ENCODE measurements at places on chromosomes 6 and 20. TPM values are rescaled to one million over a fixed set of nuclear protein-coding genes. Genes with fewer than 3 reads are reported as not detected.

SIRPB1 gene
- total RNA-seq = 8.5 TPM

BTBD3 gene
- total RNA-seq = 12.3 TPM

FOXQ1 gene
- 5.1 TPM for total RNA-seq

SYNDIG1 gene
- 1.8 TPM for total RNA-seq

NHSL1 gene
- total RNA-seq = 13.3 TPM

GPR6 gene
- not detected for total RNA-seq

DNA sequence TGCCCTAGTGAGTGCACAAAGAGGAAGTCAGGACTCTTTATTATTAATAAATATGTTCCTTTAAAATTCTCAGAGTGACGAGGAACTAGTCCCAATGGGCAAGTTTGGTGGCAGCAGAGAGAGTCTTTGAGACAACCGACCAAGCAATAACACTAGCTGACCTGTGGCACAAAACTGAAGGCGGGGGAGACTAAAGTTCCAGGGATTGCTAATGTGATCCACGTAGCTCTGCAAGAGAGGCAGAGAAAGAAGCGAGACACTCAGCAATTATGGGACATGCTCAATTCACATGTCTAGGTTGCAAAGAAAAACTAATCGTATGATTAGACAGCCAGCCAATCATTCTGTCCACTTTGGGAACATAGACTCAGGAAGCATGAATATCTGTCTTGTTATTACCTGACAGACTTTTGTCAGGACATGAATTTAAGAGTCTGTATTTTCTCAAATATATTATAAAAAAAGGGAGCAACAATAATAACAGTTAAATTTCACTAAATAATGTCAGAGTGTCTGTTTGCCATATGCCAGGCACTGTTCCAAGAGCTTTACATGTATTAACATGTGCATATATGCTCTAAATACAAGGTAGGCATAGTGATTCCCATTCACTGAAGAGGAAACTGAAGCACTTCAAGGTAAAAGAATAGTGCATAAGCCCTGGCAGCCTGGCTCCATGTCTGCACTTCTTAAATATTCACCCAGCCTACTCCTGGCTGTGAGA is 81.0 kb downstream of the COL9A1 start:
- no peaks in the 10 kb centered on the region for H3K36me3 ChIP-seq
- H3K4me1 ChIP-seq = no peaks in the 10 kb centered on the region
- H3K27ac ChIP-seq = no peak overlapping the region

- no peak overlapping the region for H3K4me3 ChIP-seq
- H3K27ac ChIP-seq = no peak overlapping the region
- no peaks in the 10 kb centered on the region for H3K27me3 ChIP-seq
- no peaks in the 10 kb centered on the region for H3K36me3 ChIP-seq
- H3K4me1 ChIP-seq = no peaks in the 10 kb centered on the region
- no peak for DNase-seq
Observed at GRCh38 chr20:46757754-46758678, 48.6 kb downstream of the SLC2A10 start.

- no peaks in the 10 kb centered on the region for H3K27me3 ChIP-seq
- H3K4me3 ChIP-seq = no peak overlapping the region
- H3K27ac ChIP-seq = no peak overlapping the region
- H3K4me1 ChIP-seq = no peaks in the 10 kb centered on the region
- no peak for DNase-seq
Observed at GRCh38 chr20:63529180-63529860, 7.9 kb downstream of the PTK6 start.

DNA sequence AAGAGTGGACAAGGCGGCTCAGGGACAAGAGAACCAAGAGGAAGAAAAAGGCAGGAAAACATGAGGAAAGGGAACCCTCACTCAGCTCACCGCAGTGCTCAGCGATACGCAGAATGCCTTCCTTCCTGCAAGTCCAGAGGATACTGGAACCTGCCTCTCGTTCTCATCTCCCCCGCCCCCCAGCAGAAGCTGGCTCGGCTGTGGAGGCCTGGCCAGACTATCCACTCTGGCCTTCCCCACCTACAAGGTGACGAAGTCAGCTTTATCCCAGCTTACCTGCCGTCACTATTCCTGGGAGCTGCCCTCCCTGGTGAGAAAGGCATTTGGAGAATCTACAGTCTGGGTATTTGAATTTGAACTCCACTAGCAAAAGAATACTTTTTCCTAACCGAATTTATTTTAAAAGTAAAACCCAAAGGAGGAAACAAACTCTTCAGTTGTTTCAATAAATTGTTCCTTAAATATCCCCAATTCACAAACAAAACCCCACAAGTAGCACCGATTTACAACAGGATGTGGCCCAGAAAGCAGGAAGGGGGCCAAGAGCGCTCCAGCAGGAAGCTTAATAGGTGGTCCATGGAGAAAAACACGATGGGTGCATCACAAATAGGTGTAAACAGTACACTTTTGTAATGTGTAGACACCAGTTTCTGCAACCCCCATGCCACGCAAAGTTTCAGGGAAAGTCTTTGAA is 2.1 kb upstream of the DIDO1 start:
- no peaks in the 10 kb centered on the region for H3K36me3 ChIP-seq
- H3K4me3 ChIP-seq = peak overlapping the region; percentile 84
- H3K4me1 ChIP-seq = peaks cover 30% of the 10 kb centered on the region
- DNase-seq = no peak
- H3K27me3 ChIP-seq = no peaks in the 10 kb centered on the region

- H3K27me3 ChIP-seq = no peaks in the 10 kb centered on the region
- no peaks in the 10 kb centered on the region for H3K36me3 ChIP-seq
- DNase-seq = no peak
- H3K4me1 ChIP-seq = peaks cover 4% of the 10 kb centered on the region
Observed at GRCh38 chr20:57585466-57586213, 24.7 kb downstream of the PCK1 start.

DNA sequence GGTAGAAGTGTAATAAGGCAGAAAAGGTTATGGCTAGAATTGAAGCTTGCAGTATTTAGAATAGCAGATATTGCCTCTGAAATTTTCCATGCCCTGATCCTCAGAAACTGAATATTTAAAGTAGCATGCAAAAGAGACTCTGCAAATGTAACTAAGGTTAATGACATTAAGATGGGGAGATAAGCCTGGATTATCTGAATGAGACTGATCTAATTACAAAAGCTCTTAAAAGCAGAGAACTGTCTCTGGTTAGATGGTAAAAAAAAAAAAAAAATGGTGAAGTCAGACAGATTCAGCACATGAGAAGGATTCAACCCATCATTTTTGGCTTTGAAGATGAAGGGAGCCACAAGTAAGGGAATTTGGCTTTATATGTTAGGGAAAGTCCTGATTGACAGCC is 503.7 kb upstream of the IRAK1BP1 start:
- no peak overlapping the region for H3K27ac ChIP-seq
- H3K4me3 ChIP-seq = no peak overlapping the region
- H3K36me3 ChIP-seq = no peaks in the 10 kb centered on the region

GRCh38 chr6:53828215-53828614 is 33.4 kb downstream of the LRRC1 start:
- peak overlapping the region; percentile 16 for H3K27ac ChIP-seq
- DNase-seq = no peak
- peaks cover 81% of the 10 kb centered on the region for H3K4me1 ChIP-seq
- no peak overlapping the region for H3K4me3 ChIP-seq
- H3K36me3 ChIP-seq = no peaks in the 10 kb centered on the region

DNA sequence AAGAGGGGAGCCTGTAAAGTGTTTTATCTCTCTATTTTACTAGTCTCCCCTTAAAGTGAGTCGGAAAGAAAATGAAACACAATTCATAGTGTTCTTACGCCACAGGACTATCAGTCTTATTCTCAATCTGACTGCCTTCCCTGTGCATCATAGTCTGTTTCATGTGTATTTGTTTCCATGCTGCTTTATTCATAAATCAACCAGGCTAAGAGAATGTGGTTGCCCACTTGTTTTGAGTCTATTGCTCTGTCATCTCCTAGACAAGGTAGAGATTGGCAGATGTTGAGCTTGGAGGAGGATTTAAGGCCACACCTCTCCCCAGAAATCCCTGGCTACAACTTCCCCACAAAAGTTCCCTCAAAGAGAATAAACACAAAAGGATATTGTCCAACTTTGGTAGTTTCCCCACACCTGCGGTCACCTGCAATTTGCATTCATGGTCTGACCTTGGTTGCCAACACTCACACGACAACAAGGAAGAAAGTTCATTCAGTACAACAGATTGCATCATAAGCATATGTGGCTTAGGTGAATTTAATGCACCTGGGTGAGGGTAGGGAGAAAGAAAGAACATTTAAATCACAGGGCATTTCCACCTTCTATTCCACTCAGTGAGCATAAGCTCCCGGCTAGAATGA is 167.1 kb upstream of the FBXL4 start:
- no peaks in the 10 kb centered on the region for H3K4me1 ChIP-seq
- no peak overlapping the region for H3K4me3 ChIP-seq
- no peaks in the 10 kb centered on the region for H3K27me3 ChIP-seq
- DNase-seq = no peak
- no peak overlapping the region for H3K27ac ChIP-seq

GRCh38 chr20:5080384-5080877 is 39.3 kb downstream of the PCNA start:
- H3K27ac ChIP-seq = peak overlapping the region; percentile 42
- H3K4me3 ChIP-seq = no peak overlapping the region
- H3K27me3 ChIP-seq = no peaks in the 10 kb centered on the region
- peaks cover 5% of the 10 kb centered on the region for H3K4me1 ChIP-seq
- no peaks in the 10 kb centered on the region for H3K36me3 ChIP-seq

DNA sequence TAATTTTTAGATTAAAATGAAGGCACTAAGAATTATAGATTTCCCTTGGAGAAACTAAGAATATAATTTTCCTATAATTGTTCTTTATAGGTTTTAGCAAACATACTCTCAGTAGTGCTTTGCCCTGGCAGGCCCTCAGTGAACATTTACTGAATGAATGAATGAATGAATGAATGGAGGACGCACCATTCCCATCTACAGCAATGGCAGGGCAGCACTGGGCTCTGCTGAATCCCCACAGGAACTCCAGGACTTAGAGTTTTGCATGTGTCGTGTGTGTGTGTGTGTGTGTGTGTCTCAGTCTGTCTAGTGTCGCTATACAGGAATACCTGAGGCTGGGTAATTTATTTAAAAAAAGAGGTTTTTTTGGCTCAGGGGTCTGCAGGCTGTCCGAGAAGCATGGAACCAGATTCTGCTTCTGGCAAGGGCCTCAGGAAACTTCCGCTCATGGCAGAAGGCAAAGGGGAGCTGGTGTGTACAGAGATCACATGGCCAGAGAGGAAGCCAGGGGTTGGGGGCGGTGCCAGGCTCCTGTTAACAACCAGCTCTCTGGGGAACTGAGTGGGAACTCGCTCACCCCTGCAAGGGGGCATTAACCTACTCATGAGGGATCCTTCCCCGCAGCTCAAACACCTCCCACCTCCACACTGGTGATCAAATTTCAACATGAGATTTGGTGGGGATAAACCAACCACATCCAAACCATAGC is 20.1 kb downstream of the RNASET2 start:
- DNase-seq = no peak
- H3K36me3 ChIP-seq = peaks cover 11% of the 10 kb centered on the region
- no peaks in the 10 kb centered on the region for H3K4me1 ChIP-seq
- no peaks in the 10 kb centered on the region for H3K27me3 ChIP-seq
- H3K4me3 ChIP-seq = no peak overlapping the region

DNA sequence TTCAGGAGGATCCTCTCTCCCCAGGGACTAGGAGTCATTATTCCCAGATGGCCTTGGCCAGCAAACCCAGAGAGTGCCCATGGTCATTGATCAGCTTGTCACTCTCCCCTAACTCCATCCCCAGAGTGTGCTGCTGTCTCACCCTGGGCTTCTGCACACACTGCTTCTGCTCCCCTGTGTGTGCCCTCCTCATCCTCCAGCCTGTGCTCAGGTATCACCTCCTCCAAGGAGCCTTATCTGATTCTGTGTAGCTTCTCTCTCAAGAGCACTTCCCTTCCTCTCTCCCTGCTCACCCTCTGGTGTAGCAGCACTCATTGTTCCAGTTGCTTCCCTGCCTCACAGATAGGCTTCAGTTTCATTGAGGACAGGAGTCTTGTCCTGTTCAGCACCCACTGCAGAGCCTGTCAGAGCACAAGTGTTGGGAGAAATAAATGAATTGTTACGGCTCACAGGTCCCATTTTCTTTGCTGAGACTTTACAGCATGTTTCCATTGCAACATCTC is 102.4 kb downstream of the JAG1 start:
- no peaks in the 10 kb centered on the region for H3K27me3 ChIP-seq
- H3K36me3 ChIP-seq = no peaks in the 10 kb centered on the region
- peak overlapping the region; percentile 62 for H3K27ac ChIP-seq
- peaks cover 21% of the 10 kb centered on the region for H3K4me1 ChIP-seq
- no peak overlapping the region for H3K4me3 ChIP-seq

DNA sequence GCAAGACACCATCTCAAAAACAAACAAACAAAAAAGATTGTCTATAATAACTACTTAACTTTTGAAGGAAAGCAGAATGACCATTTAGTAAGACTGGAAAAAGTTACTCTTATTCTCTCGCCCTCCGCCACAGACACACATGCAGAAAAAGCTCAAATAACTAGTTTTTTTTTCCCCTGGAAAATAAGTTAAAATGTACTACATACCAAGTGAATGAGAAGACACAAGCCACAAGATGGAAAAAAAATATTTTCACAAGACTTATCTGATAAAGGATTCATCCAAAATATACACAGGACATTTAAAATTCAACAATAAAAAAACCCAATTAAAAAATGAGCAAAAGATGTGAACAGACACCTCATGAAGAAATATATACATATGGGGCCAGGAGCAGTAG is 31.9 kb downstream of the NUDT3 start:
- no peaks in the 10 kb centered on the region for H3K36me3 ChIP-seq
- peak overlapping the region; percentile 19 for H3K4me3 ChIP-seq
- H3K4me1 ChIP-seq = peaks cover 47% of the 10 kb centered on the region
- no peaks in the 10 kb centered on the region for H3K27me3 ChIP-seq
- no peak for DNase-seq

DNA sequence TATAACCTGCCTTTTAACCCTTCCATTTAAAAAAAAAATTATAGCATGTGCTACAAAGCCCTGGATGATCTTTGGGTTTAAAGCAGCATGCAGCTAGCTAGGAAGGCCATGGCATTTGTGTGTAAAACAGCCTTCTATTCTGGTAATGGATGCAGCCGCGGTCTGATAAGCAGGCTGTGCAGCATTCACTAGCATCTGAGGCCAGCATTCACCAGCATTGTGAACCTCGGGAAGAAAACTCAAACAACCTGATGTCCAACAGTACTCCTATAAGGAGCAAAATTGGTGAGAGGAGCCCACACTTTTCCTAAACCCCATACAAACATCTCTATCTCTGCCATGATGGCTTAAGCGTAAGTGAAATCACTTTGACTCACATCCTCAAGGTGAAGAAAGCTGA is 265.5 kb downstream of the PTPRT start:
- H3K4me3 ChIP-seq = no peak overlapping the region
- no peak for DNase-seq
- H3K4me1 ChIP-seq = no peaks in the 10 kb centered on the region
- H3K27ac ChIP-seq = no peak overlapping the region
- H3K27me3 ChIP-seq = no peaks in the 10 kb centered on the region

- no peak overlapping the region for H3K27ac ChIP-seq
- DNase-seq = no peak
- H3K4me3 ChIP-seq = no peak overlapping the region
- H3K27me3 ChIP-seq = no peaks in the 10 kb centered on the region
- H3K4me1 ChIP-seq = no peaks in the 10 kb centered on the region
- no peaks in the 10 kb centered on the region for H3K36me3 ChIP-seq
Observed at GRCh38 chr6:148021699-148022098, 320.9 kb upstream of the SASH1 start.

- no peak overlapping the region for H3K27ac ChIP-seq
- no peaks in the 10 kb centered on the region for H3K36me3 ChIP-seq
- H3K4me3 ChIP-seq = no peak overlapping the region
- DNase-seq = no peak
Observed at GRCh38 chr6:100194535-100194934, 200.5 kb upstream of the MCHR2 start.

Measured in thoracic aorta (tissue), 2 donors.